Naive thymus-derived CD4-positive, alpha-beta T cell (primary cell): ENCODE measurements at places on chromosomes 16 and 17.
A peak's percentile ranks its signal among the peaks of the same experiment; 100 is the strongest.

GRCh38 chr17:55889271-55889670, 138.4 kb downstream of the PCTP start:
- no peaks in the 10 kb centered on the region for H3K27me3 ChIP-seq
- no peak overlapping the region for H3K4me3 ChIP-seq
- H3K4me1 ChIP-seq = no peaks in the 10 kb centered on the region
- no peak overlapping the region for H3K27ac ChIP-seq
- H3K36me3 ChIP-seq = no peaks in the 10 kb centered on the region
- DNase-seq = no peak

DNA sequence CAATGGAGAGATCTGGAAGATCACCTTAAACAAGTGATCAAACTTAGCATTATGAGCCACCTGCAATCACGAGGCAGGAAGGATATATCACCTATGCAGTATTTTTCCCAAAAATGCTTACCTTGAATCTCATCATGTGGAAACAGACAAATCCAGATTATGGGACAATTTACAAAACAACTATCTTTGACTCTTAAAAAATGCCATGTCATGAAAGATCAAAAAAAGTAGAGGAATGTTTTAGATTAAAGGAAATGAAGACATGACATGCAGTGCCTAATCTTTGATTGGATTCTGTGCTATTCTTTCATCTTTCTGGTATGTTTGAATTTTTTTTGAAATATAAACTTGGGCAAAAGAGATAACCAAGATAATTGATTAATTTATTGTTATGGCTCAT, 95.9 kb downstream of the KPNA2 start:
- no peak for DNase-seq
- H3K36me3 ChIP-seq = peaks cover 33% of the 10 kb centered on the region
- H3K27me3 ChIP-seq = no peaks in the 10 kb centered on the region
- no peak overlapping the region for H3K4me3 ChIP-seq

DNA sequence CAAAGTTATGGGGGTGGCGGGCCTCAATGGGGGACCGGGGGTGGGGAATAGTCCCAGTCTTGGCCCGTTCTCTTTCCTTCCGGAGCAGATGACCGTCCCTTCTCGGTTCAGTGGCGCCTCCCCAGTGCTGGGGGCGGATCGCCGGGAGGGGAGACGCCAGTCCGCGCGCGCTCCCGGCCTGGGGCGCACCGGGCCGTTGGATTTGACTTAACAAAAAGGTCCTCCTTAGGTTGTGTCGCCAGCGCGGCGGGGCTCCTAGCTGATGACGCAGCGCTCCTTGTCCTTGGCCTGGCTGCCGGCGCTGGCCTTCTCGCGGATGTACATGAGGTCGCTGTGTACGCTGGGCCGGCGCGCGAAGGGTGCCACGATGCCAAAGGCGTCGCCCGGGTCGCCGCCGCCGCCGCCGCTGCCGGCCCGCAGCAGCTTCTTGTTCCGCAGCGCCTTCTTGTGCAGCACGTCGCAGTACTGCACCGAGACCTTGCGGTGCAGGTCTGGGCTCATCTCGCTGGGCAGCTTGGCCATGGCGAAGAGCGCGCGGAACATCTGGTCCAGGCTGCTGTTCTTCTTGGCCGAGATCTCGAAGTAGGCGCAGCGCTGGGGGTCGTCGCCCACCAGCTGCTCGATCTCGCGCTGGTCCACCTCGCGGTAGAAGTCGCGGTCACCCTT, 1.2 kb downstream of the RASD1 start:
- peak; percentile 34 for DNase-seq
- no peaks in the 10 kb centered on the region for H3K27me3 ChIP-seq

DNA sequence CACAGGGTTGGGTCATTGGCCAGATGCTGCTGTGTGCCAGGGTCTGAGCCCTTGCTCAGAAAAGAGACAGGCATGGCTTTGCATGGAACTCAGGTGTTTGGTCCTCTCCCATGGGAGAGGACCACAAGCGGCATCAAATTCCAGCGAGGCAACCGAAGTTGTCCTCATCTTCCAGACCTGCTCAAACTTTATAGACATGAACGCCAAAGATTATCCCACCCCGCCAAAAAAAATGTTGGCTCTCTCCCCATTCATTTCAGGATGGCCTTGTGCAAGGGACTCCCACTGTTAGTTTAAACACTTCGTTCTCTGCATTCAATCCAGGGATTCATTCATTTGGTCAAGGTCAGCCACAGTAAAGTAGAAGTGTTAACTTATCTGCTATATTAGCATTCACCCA, 360.8 kb upstream of the ZFHX3 start:
- H3K36me3 ChIP-seq = no peaks in the 10 kb centered on the region
- no peak overlapping the region for H3K27ac ChIP-seq
- H3K4me1 ChIP-seq = no peaks in the 10 kb centered on the region
- H3K27me3 ChIP-seq = no peaks in the 10 kb centered on the region
- DNase-seq = no peak

- H3K36me3 ChIP-seq = peaks cover 37% of the 10 kb centered on the region
- DNase-seq = no peak
- H3K27me3 ChIP-seq = no peaks in the 10 kb centered on the region
These were observed 51.8 kb downstream of the SF3B3 start for GRCh38 chr16:70575376-70575775.

DNA sequence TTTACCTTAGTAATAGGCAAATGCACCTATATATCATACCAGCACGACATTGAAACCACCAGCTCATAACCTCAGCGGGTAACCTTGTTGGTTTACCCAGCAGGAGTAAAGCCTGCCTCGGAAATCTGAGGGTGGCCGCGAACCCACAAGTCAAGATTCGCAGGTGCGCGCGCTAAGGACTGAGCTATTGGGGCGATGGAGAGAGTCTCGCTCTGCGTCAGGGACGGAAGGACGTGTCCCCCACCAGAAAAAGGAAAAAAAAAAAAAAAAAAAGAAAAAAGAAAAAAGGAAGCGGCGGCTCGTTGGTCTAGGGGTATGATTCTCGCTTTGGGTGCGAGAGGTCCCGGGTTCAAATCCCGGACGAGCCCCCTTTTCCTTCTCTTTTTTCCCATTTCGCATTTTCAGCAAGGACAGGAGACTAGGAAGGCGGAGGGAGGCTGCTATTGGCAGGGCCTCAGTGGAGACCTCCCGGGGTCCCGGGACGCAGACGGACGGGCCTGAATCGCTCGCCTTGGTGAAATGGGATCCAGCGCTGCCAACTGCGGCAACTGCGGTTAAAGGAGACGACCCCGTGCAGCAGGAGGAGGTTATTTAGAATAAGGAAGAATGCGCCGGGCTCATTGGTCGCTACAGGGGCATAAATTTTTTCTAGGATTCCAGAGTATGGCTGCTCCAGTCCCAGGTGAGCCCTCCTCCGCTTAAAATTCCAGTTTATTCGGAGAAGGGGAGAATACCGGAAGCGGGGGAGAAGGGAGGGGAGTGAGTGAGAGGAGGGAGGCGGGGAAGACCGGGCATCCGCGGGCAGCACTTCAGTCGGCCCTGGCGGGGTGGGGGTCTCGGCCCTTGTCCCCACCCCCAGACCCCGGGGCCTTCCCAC, at the start of gene OR1F1:
Gene OR1F1, plus strand, starts transcription at position 407 of the 877 bp plus-strand sequence.
- no peaks in the 10 kb centered on the region for H3K36me3 ChIP-seq
- peak within 1 kb of the TSS; percentile 6 for H3K4me3 ChIP-seq
- H3K27ac ChIP-seq = no peak within 1 kb of the TSS
- peak; percentile 62 for DNase-seq
- H3K27me3 ChIP-seq = peaks cover 28% of the 10 kb centered on the region

- H3K27me3 ChIP-seq = no peaks in the 10 kb centered on the region
- peaks cover 38% of the 10 kb centered on the region for H3K36me3 ChIP-seq
- H3K4me1 ChIP-seq = no peaks in the 10 kb centered on the region
- no peak overlapping the region for H3K27ac ChIP-seq
- no peak overlapping the region for H3K4me3 ChIP-seq
These were observed 51.9 kb upstream of the CACNG3 start for GRCh38 chr16:24204150-24204665.

DNA sequence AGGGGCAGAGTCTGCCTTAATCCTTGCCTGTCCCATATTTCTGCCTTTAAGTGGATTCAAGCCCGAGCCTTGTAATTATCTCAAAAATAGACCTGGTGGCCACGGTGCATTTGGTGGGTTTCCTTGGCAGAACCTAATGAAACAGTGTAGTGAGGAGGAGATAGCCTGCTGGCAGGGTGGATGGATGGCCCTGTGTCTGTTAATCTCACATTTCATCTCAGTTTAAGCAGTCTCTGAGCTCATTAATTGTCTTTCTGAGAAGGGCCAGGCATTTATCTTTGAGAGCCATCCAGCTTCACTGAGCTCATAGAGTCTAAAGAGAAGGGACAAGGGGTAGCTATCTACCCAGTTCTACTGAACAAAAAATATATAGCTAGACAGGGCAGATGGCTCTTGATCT, 364.0 kb upstream of the EEF2KMT start:
- H3K27ac ChIP-seq = no peak overlapping the region
- no peaks in the 10 kb centered on the region for H3K36me3 ChIP-seq
- DNase-seq = no peak
- H3K27me3 ChIP-seq = no peaks in the 10 kb centered on the region
- no peak overlapping the region for H3K4me3 ChIP-seq

- no peak for DNase-seq
- H3K27ac ChIP-seq = no peak overlapping the region
- no peaks in the 10 kb centered on the region for H3K36me3 ChIP-seq
These were observed 207.6 kb downstream of the RAB11FIP4 start for GRCh38 chr17:31598921-31599571.

DNA sequence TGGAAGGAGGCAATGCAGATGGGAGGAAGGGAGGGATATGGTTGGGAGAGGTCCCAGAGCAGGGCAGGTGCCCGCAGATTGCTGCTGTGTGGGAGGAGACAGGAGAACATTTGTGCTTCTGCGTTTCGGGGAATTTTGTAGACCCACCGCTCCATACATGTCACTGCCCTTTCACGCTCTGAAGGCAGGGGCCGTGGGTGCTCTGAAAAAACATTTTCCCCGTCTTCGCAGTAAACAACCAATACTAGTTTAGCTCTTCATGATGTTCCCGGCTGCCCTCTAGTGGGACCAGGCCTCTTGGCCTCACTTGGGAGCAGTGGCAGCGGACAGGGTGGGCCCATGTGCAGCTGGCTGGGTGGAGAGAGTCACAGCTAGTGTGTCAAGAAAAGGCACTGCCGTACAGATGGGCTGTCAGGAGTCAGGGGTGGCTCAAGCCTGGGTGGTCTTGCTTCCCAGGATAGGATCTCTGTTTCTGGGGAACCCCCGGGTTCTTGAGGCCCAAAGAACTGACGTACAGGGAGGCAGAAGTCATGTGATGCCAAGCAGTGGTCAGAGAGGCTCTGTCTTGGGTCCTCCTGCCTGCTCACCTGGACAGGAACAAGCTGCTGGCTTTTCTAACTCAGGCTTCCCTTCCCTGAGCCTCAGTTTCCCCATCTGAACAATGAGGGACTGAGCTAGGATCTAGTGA, 46.5 kb upstream of the CPNE2 start:
- peak overlapping the region; percentile 46 for H3K27ac ChIP-seq
- H3K4me1 ChIP-seq = peaks cover 38% of the 10 kb centered on the region
- no peak for DNase-seq
- no peak overlapping the region for H3K4me3 ChIP-seq

DNA sequence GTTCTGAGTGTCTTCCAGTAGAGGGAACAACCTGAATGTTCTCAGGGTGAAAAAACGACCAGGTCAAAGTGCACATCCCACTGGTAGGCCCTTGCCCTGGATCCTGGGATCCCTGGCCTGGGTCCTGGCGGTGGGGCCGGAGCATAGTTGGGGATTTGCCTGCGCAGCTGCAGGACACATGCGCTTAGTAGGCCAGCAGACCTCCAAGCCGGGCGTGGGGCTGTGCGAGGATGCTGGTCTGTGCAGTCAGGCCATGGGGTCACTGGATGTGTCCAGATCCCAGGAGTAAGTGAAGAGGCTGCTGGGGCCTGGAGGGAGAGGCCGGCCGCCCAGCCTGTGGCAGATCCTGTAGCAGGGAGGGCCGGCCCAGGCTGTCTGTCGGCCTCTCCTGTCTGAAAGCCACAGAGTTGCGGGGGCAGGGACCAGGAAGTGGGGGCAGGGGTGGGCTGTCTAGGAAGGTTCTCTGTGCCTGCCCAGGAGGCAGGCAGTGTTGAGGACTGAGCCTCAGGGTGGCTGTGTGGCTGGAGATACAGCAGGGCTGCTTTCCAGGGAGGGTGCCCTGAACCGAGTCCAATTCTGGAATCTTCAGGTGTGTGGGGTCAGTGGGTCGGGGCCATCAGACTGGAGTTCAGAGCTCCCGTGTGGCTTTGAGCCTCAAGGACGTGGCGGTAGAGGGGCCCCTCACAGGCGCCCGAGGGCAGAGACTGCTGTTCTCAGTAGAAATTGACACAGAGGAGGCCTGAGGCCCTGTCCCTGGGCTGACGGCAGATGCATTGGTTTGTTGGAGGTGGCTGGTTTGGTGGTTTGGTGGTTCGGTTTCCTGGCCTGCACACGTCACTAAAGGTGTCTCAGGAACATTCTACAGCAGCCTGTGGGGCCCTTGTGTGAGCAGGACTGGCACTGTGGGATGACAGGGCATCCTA, 17.2 kb upstream of the NUDT16L1 start:
- H3K4me1 ChIP-seq = peaks cover 28% of the 10 kb centered on the region
- no peaks in the 10 kb centered on the region for H3K27me3 ChIP-seq
- no peaks in the 10 kb centered on the region for H3K36me3 ChIP-seq
- peak overlapping the region; percentile 78 for H3K27ac ChIP-seq

DNA sequence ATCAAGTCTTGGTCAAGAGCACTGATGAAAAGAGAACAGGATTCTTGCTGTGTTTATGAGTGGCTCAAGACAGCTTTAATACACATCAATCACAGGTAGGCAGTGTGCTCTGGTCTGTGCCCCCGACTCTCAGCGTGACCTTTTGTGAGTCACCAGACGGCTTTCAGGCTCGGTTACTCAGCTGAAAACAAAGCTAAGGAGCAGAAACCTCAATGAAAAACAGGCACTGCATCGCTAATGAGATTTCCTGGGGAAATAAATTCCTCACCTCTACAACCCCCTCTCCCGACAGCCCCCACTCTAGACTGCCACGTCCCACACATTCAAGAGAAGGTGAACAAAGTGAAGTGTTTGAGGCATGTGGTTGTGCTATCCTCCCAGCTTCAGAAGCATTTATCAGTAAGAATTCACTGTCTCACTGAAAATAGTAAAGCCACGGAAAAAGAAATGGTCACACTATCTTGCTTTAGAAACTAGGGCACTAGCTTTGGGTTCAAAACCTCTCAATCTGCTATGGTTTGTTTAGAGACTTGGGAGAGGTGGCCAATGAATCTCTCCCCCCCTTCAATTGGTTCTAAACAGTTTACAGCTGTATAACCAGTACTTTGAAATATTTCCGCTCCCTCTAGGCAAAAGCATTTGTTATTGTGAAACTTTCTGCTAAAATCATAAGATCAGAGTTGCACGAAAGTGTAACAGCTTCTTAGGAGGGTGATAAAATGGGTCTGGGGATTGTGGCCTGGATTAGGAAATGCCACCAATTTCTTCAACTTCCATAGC, 199.5 kb upstream of the PMFBP1 start:
- H3K4me3 ChIP-seq = no peak overlapping the region
- no peaks in the 10 kb centered on the region for H3K4me1 ChIP-seq
- no peaks in the 10 kb centered on the region for H3K27me3 ChIP-seq
- H3K36me3 ChIP-seq = no peaks in the 10 kb centered on the region
- no peak for DNase-seq

DNA sequence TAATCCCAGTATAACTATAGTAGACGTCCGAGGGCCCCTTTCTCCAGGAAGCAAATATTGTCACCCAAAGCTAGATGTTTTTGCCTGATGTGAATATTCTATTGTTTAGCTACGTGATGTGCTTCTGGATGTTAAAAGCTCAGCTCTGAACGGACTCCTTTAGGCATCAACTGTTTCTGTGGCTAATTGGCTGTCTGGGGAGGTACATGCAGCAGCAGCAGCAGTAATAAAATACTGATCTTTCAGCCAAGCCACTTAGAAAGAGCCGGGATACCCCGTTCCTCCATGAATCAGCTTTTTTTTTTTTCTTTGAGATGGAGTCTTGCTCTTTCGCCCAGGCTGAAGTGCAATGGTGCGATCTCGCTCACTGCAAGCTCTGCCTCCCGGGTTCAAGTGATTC, 43.0 kb downstream of the TRARG1 start:
- H3K36me3 ChIP-seq = no peaks in the 10 kb centered on the region
- no peaks in the 10 kb centered on the region for H3K4me1 ChIP-seq
- no peak overlapping the region for H3K4me3 ChIP-seq
- no peak overlapping the region for H3K27ac ChIP-seq
